ENCODE measurements at places on chromosomes 4 and X. TPM values are rescaled to one million over a fixed set of nuclear protein-coding genes. Genes with fewer than 3 reads are reported as not detected.

The GSX2 gene
- total RNA-seq: not detected

The BEX5 gene
- 7.7 TPM for total RNA-seq

The KLHL13 gene
- 4.6 TPM for total RNA-seq

The SYP gene
- total RNA-seq: 4.5 TPM

The CYSLTR1 gene
- total RNA-seq: 3.0 TPM

The FHIP1A gene
- total RNA-seq: 6.2 TPM

The SPP1 gene
- 199 TPM for total RNA-seq

The TCEAL9 gene
- 53.2 TPM for total RNA-seq

The BEND2 gene
- total RNA-seq: not detected

The PDE5A gene
- 343 TPM for total RNA-seq

The TENM3 gene
- 5.5 TPM for total RNA-seq

DNA sequence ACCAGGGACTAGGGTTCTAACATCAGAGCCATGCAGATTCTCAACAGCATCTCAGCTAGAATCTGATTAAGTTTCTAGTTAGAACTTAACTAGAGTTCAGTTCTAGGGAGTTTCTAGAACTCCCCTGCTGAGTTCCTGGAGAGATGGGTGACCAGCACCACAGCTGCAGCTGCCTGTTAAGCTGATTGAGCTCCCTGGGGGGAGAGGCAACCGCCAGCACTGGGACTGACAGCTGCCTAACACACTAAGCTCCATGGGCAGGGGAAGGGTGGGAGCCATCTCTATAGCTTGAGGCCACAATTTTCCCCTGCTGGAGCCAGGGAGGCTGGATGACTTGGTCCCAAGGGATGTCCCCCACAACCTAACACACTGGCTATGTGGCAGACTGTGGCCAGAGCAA is 84.2 kb downstream of the CHIC1 start:
- no peaks in the 10 kb centered on the region for H3K36me3 ChIP-seq
- no peak overlapping the region for H3K27ac ChIP-seq
- no peak for DNase-seq
- H3K27me3 ChIP-seq: no peaks in the 10 kb centered on the region
- no peaks in the 10 kb centered on the region for H3K4me1 ChIP-seq

DNA sequence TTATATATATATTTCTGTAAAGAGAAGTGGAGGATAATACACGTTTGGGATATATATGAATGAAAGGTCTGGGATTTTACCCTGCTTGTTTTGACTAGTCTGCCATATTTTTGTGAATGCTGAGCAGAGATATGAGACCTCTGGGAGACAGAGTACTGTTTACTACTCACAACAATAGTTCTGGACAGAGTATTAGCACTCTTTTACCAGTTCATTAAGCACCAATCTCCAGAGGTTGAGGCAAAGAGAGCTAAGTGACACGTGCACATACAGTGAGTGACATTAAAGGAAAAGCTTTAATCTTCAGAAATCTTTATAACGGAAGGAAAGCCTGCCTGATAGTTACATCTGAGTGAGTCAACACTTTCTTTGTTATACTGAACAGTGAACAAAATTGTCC is 1452.7 kb upstream of the TENM3 start:
- no peaks in the 10 kb centered on the region for H3K36me3 ChIP-seq
- no peak overlapping the region for H3K4me3 ChIP-seq
- H3K27me3 ChIP-seq: no peaks in the 10 kb centered on the region
- H3K4me1 ChIP-seq: no peaks in the 10 kb centered on the region
- no peak for DNase-seq

- no peak for DNase-seq
- no peak overlapping the region for H3K27ac ChIP-seq
- H3K27me3 ChIP-seq: no peaks in the 10 kb centered on the region
- H3K36me3 ChIP-seq: no peaks in the 10 kb centered on the region
- no peak overlapping the region for H3K4me3 ChIP-seq
Observed at GRCh38 chr4:176193938-176194337, 1.4 kb downstream of the SPATA4 start.

DNA sequence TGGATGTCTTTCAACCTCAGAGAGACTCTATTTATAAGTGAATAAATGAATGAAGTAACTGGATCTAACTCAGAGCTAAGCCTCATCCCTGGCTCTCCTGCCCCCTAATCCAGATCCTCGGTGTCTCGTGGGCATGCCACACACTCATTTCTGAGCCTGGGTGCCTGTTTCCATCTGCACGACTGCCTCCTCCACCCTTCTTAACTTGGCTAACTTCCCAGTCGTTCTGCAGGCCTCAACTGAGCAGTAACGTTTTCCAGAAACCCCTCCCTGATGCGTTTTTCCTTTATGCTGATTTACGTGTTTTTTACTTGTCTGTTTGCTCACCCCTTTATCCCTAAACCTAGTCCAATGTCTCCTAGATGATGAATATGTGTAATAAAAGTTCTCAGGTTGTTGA is 186.9 kb upstream of the HS3ST1 start:
- H3K4me3 ChIP-seq: no peak overlapping the region
- no peak overlapping the region for H3K27ac ChIP-seq
- H3K36me3 ChIP-seq: no peaks in the 10 kb centered on the region
- no peak for DNase-seq
- no peaks in the 10 kb centered on the region for H3K4me1 ChIP-seq

DNA sequence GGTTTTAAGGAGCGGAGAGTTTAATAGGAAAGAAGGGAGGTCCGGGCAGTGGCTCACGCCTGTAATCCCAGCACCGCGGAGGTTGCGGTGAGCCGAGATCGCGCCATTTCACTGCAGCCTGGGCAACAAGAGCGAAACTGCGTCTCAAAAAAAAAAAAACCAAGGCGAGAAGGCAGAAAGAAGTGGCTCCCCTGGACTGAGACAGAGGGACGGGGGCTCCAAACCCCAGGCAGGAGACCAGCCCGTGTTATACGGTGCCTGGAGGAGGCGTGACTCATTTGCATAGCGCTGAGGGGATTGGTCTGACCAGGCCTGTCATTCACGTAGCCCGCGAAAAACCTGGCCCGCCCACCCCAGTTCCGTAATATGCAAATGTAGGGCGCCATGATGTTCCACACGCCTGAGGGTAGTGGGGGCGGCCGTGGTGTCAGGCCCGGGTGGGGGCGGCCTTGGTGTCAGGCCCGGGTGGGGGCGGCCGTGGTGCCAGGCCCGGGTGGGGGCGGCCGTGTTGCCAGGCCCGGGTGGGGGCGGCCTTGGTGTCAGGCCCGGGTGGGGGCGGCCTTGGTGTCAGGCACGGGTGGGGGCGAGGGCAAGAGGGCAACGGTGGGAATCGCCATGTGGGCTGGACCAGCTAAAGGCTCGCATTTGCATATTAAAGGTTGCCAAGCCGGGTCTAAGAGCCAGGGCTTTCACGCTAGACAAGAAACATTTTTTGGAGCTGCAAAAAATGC is 2.1 kb downstream of the PLCXD1 start:
- no peaks in the 10 kb centered on the region for H3K36me3 ChIP-seq
- no peaks in the 10 kb centered on the region for H3K4me1 ChIP-seq
- DNase-seq: peak; percentile 94
- peak overlapping the region; percentile 39 for H3K4me3 ChIP-seq
- H3K27ac ChIP-seq: no peak overlapping the region

DNA sequence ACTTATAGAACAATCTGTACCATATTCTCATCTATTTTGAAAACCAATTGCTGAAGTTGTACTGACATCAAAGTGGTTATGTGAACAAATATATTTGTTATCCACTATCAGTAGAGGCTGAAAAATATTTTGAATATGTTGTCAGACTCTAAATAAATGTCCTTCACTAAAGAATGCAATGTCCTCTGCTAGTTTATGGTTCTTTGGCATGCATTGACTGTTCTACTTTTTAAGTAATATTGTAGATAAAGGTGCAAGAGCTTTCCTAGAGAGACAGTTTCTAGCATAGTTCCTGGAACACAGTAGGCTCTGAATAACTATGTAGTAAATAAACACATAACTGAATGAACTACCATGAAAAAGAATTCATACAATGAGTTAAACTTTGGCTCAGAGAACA is 18.2 kb upstream of the COX7B2 start:
- H3K36me3 ChIP-seq: no peaks in the 10 kb centered on the region
- H3K4me1 ChIP-seq: no peaks in the 10 kb centered on the region
- H3K27ac ChIP-seq: no peak overlapping the region
- no peak overlapping the region for H3K4me3 ChIP-seq
- no peak for DNase-seq

DNA sequence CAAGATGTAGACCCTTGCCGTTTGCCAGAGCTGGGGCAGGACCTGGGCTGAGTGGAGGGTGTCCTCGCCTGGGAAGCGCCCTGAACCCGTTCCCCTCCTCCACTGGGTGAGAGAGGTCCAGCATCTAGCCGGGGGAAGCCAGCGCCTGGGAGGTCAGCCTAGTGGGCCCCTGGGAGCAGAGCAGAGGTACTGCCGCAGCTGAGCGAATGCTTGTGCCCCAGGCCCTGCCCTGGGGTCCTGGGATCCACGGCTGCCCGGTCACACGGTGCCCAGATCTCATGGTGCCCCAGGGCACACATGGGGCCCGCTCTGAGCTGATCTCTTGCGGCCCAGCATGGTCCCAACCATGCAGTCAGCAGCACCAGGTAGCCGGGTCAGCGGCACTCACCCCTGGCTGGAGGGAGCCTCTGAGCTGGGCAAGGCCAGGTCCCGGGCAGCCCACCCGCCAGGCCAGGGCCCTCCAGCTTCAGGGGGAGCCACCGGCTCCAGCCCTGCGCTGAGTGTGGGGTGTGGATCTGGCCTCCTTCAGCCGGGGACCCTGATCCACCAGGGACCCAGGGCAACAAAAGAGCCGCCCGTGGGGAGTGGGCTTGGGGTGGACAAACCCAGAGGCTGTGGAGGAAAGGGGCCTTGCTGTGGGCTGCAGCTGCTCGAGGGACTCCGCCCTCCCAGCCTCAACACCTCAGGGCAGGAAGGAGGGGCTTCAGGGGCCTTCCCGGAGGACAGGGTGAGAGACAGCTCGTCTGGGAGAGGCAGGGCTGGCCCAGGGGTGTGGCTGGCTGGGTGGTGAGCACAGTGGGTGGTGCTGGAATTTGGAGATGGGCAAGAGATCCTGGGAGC is 4.1 kb upstream of the CPLX1 start:
- H3K27me3 ChIP-seq: no peaks in the 10 kb centered on the region
- no peaks in the 10 kb centered on the region for H3K4me1 ChIP-seq
- peak; percentile 69 for DNase-seq
- no peaks in the 10 kb centered on the region for H3K36me3 ChIP-seq

- no peak for DNase-seq
- H3K4me1 ChIP-seq: no peaks in the 10 kb centered on the region
- no peak overlapping the region for H3K27ac ChIP-seq
- H3K4me3 ChIP-seq: no peak overlapping the region
- H3K27me3 ChIP-seq: no peaks in the 10 kb centered on the region
Observed at GRCh38 chrX:110675886-110676285, 119.7 kb downstream of the CHRDL1 start.

DNA sequence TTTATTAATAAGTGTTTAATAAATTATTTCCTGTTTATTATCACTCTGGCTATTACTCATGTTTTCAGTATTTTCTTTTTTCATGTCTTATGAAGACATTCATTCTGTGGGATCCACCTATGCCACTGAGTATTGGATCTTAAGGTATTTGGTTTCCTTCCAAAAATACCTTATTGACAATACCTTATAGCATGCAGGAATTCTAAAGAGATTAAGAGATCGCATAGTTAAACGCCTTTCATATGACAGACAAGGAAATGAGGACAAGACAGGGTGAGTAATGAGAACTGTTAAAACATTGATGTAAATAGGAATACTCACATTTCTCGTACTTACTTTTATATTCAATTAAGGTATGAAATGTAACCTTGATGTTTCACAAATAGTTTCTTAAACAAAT is 38.2 kb upstream of the TMPRSS11B start:
- no peaks in the 10 kb centered on the region for H3K27me3 ChIP-seq
- H3K27ac ChIP-seq: no peak overlapping the region
- no peak for DNase-seq
- no peak overlapping the region for H3K4me3 ChIP-seq

GRCh38 chr4:2354118-2354517 is 64.3 kb downstream of the ZFYVE28 start:
- H3K4me1 ChIP-seq: peaks cover 2% of the 10 kb centered on the region
- H3K27me3 ChIP-seq: no peaks in the 10 kb centered on the region
- H3K36me3 ChIP-seq: no peaks in the 10 kb centered on the region
- DNase-seq: peak; percentile 62
- no peak overlapping the region for H3K27ac ChIP-seq

- no peaks in the 10 kb centered on the region for H3K4me1 ChIP-seq
- no peak for DNase-seq
- no peak overlapping the region for H3K27ac ChIP-seq
- H3K27me3 ChIP-seq: no peaks in the 10 kb centered on the region
- H3K4me3 ChIP-seq: no peak overlapping the region
Observed at GRCh38 chr4:36900446-36900987, 344.0 kb upstream of the NWD2 start.

GRCh38 chr4:26429910-26430309 is 60.4 kb downstream of the CCKAR start:
- H3K27ac ChIP-seq: no peak overlapping the region
- peaks cover 6% of the 10 kb centered on the region for H3K36me3 ChIP-seq
- H3K4me1 ChIP-seq: no peaks in the 10 kb centered on the region
- no peaks in the 10 kb centered on the region for H3K27me3 ChIP-seq
- no peak for DNase-seq
- no peak overlapping the region for H3K4me3 ChIP-seq

DNA sequence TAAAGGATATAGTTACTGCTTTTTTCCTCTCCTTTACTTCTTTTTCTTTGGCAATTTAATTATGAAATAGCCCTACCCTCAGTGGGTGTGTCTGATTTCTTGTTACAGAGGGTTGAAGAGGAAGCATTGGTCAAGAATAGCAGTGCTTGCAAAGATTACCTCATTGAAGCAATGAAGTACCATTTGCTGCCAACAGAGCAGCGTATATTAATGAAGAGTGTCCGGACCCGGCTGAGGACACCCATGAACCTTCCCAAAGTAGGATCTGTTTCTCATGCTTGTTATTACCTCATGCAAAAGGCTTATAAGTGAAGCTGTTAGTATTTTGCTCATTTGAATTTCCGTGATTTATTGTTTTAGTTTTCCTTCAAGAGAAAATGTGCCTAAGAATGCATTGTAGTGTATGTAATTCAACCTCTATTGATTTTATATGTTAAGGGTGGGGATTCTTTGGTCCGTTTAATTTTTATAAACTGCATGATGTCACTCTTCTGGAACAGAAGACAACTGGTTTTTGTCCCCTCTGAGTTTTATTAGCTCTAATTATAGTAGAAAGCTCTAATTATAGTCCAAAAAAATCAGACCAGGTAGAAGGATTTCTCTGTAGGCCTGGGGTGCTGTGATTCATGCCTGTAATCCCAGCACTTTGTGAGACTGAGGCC is 27.9 kb upstream of the MSMO1 start:
- peaks cover 3% of the 10 kb centered on the region for H3K36me3 ChIP-seq
- H3K4me1 ChIP-seq: no peaks in the 10 kb centered on the region
- no peak overlapping the region for H3K4me3 ChIP-seq
- no peak for DNase-seq

- H3K4me1 ChIP-seq: no peaks in the 10 kb centered on the region
- no peaks in the 10 kb centered on the region for H3K36me3 ChIP-seq
- no peaks in the 10 kb centered on the region for H3K27me3 ChIP-seq
- DNase-seq: no peak
- H3K27ac ChIP-seq: no peak overlapping the region
Observed at GRCh38 chr4:118586357-118586790, 98.8 kb upstream of the METTL14 start.

Data from aorta (tissue), 5 donors.